ENCODE measurements at places on chromosomes 12 and 14. TPM values are rescaled to one million over a fixed set of nuclear protein-coding genes. Genes with fewer than 3 reads are reported as not detected.

DNA sequence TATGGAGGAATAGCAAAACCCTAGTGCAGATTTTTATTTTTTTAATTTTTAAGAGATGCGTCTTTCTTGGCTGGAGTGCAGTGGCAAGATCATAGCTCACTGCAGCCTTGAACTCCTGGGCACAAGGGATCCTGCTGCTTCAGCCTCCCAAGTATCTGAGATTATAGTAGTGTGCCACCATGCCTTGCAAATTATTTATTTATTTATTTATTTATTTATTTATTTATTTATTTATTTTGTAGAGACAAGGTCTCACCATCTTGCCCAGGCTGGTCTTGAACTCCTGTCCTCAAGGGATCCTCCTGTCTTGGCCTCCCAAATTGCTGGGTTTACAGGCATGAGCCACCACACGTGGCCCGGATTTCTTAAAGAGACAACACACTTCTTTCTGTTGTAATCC, 1158.8 kb downstream of the AACS start:
- DNase-seq: no peak

DNA sequence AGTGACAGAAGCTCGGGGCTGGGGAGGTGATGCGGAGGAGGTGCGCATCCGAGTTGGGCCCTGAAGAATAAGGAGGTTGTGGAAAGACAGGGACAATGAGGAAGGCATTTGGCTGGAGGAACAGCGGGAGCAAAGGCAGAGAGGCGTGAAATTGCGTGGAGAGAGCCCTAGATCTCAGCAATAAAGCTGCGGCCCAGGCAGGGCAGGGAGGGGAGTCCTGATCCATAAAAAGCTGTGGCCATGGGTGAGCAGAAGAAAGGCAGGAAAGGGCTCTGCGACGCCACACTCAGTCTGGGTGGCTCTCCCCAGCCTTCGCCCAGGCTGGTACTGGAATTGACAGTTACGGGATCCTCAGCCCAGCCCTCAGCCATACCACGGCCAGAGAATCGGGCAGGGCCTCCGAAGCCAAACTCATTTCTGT, 2.2 kb downstream of the FIGNL2 start:
- DNase-seq: no peak

DNA sequence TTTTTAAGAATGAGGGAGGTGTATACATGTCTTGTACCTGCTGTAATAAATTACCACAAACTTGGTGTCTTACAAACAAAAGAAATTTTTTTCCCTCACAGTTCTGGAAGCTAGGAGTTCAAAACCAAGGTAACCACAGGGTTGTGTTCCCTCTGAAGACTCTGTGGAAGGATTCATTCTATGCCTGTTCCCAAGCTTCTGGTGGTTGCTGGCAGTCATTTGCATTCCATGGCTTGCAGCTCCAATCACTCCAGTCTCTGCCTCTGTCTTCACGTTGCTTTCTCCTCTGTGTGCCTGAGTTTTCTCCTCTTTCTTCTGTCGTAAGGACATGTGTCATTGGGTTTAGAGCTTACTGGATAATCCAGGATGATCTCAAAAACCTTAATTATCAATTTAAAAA, 15.4 kb upstream of the ZNF641 start:
- no peak for DNase-seq

- DNase-seq: no peak
These were observed 235.8 kb downstream of the NEDD1 start for GRCh38 chr12:97142737-97143410.

DNA sequence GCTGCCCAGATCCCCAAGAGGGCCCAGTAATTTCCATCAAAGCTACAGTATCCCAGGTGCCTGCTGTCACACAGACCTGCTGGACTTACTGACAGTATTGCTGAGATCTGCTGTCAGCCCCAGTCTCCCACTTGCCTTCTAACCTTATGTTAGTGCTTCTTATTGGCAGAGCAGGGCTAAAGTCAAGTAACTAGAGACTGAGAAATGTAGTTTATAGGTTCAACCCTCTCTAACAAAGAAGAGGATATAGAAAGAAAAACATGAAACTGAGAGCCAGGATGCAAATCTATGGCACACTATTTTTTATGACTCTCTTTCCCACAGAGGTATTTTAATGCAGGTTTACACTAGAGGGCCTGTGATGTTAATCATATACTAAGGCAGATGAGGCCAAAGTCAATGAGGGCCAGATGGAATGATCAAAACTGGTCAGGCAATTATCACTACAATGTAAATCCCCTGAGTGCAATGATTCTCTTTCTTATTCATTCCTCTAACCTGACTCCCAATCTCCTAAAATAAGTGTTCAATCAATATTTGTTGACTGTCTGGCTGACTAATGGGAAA, 781.9 kb downstream of the VRK1 start:
- DNase-seq: no peak

DNA sequence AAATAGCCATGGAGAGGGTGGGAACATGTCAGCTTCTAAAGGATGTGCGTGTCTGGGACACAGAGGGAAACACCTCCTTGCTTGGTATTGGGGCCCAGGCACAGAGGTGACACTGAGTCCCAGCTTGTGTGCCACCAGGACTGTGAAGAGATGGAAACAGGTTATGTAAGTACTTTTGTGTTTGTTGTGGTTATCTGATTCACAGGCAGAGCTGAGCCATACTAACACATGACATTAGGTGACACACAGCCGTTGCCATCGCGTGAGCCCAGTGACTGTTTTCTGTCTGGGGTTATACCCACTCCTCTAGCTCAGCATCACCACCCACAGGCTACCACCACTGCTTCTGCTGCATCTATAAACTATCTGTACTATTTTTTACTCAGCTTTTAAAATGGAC, 12.1 kb upstream of the FLVCR2 start:
- no peak for DNase-seq

Gene PLBD2
- 60.9 TPM for total RNA-seq

Gene TCL1B
- not detected for total RNA-seq

Gene KRT8
- total RNA-seq: 270 TPM

Measured in esophagus muscularis mucosa (tissue), 4 donors.